Right forelimb (tissue), 1 donor: ENCODE measurements at places on chromosomes 6 and 20.

GRCh38 chr6:49415358-49415757 is 47.7 kb downstream of the MMUT start:
- no peak for DNase-seq

- no peak for DNase-seq
Observed at GRCh38 chr20:60063048-60063451, 104.8 kb downstream of the CDH26 start.

DNA sequence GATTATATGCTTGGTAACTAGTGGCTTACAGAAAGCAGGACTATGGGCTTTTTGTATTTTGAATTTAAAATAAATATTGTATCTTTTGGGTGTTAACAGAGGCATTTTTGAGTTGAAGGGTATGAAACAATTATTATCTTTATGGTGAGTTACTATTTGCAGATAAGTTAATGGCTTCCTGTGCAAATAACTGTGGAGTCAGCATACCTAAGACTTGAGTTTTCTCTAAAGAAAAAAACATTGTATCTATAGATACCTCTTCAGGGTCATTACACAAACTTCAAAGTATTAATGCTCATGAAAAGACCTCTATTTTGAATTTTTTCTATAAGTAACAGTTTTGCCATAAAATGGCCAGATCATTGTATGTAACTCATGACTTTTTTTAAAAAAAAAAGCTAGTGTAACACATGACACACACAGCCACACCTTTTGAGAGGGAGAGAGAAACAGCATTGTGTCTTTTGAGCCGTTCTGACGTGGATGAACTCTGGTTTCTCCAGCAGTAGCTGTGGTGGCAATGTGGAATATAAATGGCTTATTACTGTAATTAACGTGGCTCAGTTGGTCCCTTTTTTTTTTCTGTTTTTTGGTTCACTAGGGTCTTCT is 36.3 kb downstream of the PLEKHG1 start:
- no peak for DNase-seq

DNA sequence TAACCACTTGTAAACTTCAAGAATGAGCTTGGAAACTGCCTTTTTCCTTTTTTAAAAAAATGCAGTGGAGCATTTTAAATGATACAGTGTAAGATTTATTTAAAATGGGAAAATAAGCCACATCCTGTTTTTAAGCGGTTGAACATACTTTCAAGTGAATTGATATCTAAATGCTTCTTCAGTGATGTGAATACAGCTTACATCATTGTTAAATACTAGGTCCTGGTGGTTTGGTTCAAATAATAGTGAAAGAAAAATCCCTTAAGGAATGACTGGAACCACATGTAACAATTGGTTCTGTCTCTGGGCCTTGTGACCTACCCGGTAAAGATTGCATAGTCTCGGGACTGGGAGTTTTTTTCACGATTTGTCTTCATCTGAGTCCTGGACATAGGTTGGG is 44.2 kb downstream of the BMP6 start:
- DNase-seq, result no peak

DNA sequence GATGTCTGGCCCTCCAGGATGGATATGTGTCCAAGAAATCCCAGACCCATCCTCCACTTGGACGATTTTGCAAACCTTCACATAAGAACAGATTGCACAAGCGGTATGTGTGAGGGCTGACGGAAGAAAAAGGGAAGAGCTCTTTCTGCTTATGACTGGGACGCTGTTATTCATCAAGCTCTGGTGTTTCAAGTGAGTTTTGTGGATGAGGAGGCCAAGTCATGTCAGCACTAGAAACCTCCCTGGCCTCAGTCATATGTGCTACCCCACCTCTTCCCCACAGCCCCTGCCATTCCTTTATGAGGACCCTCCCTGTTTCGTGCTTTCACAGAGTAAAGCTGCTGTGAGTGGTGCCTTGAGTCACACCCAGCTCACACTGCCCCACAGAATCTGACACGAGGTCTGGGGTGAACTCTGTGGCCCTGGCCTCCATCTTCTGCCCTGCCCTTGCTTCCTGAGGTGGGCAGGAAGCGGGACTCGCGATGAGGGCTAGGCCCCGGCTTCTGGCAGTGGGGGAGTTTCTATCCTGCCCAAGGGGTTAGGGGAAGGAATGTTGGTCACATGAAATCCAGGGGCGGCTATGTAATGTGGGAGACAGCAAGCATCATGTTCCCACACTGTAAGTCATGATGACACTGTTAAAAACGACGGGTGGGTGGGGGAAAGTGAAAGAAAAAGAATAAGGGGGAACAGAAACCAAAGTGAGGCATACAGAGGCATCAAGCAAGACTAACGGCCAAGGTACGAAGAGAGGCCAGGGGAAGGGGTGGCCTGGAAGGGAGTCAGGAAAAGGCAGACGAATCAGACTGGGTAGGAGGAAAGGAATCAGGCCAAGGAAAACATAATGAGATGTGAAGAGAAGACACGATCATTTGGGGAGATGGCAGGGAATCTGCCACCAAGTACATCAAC is 78.1 kb downstream of the PRDM1 start:
- peak; percentile 49 for DNase-seq

DNA sequence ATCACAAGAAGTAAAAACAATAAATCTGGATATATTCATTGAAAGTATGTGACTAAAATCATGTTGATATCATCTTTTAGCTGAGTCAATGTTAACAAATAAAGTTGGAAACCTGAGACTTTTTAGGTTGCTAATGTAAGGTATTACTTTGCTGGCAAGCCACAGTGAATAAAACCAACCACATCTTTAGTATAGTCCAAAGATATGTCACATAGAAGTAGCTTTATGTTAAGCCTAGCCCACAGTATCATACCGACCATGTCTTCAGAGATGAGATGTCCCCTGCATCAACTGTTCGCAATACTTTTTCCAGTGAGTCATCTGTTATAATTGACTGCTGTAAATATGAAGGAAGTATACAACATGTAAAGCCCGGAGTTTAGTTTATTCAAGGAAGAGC is 107.6 kb upstream of the MCHR2 start:
- DNase-seq, result no peak

- DNase-seq, result no peak
Observed at GRCh38 chr20:46277602-46278001, 30.7 kb downstream of the CDH22 start.

- no peak for DNase-seq
Observed at GRCh38 chr6:6597682-6598081, 9.2 kb downstream of the LY86 start.

GRCh38 chr6:49457771-49458170 is 5.3 kb downstream of the MMUT start:
- DNase-seq, result no peak

DNA sequence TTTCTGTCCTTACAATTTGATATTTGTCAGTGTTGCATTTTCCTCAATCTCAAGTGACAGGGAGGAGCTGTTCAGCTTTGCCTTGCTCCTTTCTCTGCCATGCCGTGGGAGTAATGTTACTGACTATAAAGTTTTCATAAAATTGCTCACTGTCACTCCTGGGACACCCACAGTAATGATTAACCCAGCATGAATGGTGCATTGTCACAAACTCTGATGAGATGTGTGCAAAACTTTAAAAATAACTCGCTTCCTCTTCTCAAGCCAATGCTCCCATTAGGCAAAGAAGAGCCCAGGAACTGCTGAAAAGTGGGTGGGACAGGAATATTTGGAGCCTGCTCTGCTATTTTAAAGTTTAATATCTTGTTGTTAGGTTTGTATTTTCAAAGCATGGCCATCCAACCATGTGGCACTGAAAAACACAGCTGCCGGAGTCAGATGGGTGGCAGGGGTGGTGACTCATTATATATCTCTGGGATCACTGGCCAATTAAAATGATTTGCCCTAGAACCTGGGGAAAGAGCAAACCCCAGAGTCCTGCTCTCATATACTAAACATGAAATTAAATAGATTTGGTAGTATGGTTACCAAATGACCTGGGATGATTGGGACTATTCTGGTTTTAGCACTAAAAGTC is 260.1 kb downstream of the BTBD3 start:
- no peak for DNase-seq

- DNase-seq, result no peak
Observed at GRCh38 chr6:1757131-1757530, 147.4 kb downstream of the FOXC1 start.

GRCh38 chr6:10598084-10598960 is 77.2 kb downstream of the GCNT2 start:
- no peak for DNase-seq

DNA sequence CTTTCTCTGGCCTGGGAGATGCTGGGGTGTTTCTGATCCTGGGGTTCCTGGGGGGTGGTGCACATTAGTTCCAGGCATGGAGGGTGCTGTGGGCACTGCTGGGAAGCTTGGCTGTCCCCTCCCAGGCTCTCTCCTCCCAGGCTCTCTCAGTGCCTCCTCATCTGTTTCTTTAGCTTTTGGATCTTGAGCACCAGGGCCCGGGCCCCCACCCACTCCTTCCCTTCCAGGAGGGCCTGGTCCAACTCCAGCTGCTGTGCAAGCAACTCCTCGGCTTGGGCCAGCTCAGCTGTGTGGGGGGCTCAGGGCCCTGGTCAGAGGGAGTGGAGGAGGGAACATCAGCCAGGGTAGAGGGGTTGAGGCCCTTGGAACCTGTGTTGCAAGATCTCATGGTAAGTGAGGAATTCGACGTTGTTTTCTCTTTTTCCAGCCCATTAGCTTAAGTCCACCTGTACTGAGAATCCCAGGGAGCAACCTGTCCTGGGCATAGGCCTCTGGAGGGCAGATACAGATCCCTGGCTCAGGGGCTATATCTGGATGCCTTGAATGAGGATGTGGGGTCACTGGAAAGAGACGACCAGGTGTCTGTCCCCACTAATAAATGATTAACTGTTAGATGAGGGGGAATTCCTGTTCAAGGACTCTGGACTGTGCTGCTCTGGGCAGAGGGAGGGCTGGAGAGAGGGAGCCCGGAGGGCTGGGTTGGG is 34.5 kb upstream of the HLA-A start:
- no peak for DNase-seq

DNA sequence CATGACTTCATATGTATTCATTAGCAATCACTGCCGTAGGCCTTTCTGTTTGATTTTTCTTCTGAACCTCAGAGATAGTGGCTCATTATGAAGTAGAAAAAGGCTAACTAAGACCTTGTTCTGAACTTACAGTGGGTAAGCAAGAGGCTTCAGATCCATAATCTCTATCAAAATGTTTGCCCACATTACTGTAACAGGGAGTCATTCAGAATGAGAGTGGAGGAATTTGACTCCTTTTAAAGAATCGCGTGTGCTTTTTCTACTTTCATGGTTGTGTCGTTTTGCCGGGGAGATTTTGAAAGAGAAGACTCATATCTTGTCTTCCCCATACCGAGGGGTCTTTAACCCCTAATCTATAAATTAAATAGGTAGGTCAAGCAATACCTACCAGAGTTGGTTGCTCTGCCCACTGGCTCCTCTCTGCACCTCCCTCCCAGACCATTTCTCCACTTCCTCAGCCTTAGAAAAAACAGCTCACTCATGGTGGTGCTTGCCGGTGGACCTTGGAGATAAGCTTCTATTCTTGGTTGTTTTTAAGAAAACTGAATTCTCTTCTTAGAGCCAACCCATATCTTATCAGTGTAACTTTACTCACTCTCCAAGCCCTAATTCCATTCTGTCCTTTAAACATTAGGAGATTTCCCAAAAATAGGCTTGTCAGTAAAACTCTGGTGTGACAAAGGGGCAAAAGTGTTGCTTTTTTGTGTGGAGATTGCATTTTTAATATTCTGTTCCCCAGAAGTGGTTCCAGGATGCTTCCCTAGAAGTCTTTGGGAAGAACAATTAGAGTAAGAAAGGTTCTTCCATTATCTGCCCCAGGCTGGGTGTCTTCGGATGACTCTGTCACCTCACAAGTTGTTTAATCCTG is 56.6 kb downstream of the E2F3 start:
- no peak for DNase-seq

DNA sequence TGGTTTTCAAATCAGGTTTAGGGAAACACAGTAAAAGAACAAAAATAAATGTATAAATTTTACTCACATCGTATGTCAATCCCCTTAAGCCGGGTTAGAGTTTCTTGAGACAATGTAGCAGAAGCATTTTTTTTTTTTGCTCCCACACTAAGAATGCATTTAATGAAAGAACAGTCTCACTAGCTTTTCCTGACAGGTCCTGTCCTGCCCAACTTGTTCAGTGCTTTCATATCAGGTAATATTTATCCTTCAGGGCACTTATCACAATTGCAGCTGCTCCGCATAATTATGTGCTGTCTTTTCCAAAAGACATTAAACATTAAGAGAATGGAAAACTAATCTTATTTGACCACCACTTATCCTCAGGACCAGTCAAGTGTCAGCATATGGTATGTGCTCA is 632.0 kb downstream of the HTR1B start:
- no peak for DNase-seq

GRCh38 chr6:55746473-55746872 is 128.9 kb downstream of the BMP5 start:
- DNase-seq, result no peak

GRCh38 chr6:18507018-18507415 is 119.9 kb downstream of the RNF144B start:
- DNase-seq, result no peak

- no peak for DNase-seq
Observed at GRCh38 chr20:46544576-46544975, 5.9 kb downstream of the OCSTAMP start.

GRCh38 chr6:147892476-147892875 is 384.0 kb downstream of the SAMD5 start:
- no peak for DNase-seq

DNA sequence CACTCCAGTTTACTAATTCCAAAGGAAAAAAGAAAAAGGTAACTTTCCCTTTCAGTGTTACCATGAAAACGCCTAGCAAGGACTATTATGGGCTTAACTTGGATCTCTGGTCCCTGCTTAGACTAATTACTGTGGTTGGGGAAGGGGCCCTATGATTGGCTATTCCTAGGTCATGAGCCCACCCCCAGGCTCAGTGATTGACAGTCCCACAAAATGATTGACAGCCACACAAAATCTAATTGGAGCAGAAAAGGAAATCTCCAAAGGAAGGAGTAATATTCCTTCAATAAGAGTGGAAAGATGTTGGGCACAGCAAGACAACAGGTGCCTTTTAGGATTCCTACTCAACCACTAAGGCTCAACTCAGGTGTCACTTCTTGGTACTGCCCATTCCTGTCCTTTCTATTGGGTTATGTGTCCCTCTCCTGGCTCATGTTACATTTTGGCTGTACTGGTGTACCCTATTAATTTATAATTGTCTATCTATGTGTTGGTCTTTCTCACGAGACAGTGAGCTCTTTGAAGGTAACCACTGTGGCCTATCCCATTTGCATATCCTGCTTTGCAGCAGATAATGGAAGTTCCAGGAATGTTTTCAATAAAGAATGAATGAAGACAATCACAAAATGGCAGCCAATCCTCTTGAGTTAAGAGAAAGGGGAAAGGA is 5.5 kb upstream of the UTRN start:
- no peak for DNase-seq

DNA sequence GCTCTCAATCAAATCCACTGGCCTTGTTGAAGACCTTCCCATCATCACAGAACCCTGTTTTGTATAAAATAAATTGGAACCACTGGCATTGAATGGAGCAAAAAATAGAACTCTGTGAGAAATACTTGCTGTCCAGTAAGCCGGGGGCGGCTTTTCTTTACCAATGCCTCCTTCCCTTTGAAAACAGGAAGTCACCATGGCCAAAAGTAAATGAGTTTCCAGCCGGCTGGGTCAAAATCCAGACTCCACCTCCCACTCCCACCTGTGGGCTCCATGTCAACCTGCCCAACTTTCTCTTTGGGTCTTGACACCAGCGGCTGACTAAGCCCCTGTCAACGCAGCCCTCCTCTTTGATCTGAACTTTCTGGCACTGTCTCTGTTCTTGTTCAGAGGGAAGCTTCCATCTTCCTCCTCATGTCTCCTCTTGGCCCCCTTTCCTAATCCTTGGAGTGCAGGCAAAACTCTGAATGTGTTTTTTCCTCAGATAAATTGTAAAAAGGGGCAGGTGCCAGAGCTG is 95.2 kb downstream of the TFAP2C start:
- DNase-seq, result no peak
